Progenitor cell of endocrine pancreas (in vitro differentiated cells): ENCODE measurements at places on chromosomes 2 and 18. TPM values are rescaled to one million over a fixed set of nuclear protein-coding genes. Genes with fewer than 3 reads are reported as not detected.

GRCh38 chr2:113707106-113707505, 49.3 kb downstream of the SLC35F5 start:
- H3K4me1 ChIP-seq: peaks cover 16% of the 10 kb centered on the region
- no peak for DNase-seq
- peaks cover 11% of the 10 kb centered on the region for H3K36me3 ChIP-seq
- H3K27ac ChIP-seq: no peak overlapping the region

GRCh38 chr2:71125506-71126294, 4.3 kb downstream of the MCEE start:
- H3K4me3 ChIP-seq: no peak overlapping the region
- no peaks in the 10 kb centered on the region for H3K27me3 ChIP-seq
- DNase-seq: no peak
- H3K27ac ChIP-seq: no peak overlapping the region

DNA sequence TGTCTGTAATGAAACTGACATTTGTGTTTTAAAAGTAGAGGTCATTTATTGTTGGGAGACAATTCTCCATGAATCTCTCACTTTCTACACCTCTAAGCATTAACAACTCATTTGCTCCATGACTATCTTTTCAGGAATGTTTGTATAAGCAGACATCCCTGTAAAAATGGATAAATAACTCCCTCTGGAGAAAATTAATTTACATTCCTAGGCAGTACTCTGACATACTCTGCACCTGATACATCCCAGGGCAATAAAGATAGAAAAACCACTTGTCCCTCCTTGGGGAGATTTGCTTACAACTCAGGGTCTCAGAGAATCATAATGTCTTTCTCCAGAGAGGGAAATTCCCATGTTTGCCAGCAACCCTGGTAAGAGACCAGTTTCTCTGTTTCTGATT, 1037.7 kb upstream of the SLC39A10 start:
- no peak for DNase-seq
- no peaks in the 10 kb centered on the region for H3K36me3 ChIP-seq
- H3K4me1 ChIP-seq: peaks cover 15% of the 10 kb centered on the region
- no peak overlapping the region for H3K4me3 ChIP-seq
- no peak overlapping the region for H3K27ac ChIP-seq

Gene CFC1
- total RNA-seq: 27.7 and 30.9 TPM in 2 replicates

Gene DPP10
- 44.6 and 44.9 TPM in 2 replicates for total RNA-seq

Gene CFAP221
- 33.0 and 37.4 TPM in 2 replicates for total RNA-seq
